ENCODE measurements at places on chromosomes 5 and 9.

- DNase-seq, result no peak
These were observed 12.2 kb upstream of the S1PR3 start for GRCh38 chr9:88979021-88979420.

- no peak for DNase-seq
These were observed 4.5 kb upstream of the CDX1 start for GRCh38 chr5:150162142-150162513.

DNA sequence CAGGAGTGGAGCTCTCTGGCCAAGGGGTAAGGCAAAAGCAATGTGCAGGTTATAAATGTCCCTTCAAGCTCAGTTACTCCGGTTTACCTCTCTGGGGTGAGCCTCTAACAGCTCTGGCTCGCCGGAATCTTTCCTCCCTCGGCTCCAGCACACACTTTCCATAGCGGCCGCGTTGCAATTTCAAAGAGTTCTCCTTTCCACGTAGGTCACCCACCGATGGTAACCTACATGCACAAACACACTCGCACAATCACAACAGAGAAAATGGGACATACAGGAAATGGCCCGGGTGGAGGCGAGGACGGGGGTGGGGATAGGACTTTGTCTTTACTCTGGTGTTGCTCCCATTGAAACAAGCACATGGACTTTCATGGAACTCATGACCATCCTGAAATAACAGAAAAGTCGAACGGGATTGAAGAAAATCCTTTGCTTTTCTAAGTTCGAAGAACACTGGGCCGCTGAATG is 1.2 kb downstream of the LHFPL2 start:
- no peak for DNase-seq

GRCh38 chr9:119967867-119968535 is 598.8 kb upstream of the BRINP1 start:
- no peak for DNase-seq

DNA sequence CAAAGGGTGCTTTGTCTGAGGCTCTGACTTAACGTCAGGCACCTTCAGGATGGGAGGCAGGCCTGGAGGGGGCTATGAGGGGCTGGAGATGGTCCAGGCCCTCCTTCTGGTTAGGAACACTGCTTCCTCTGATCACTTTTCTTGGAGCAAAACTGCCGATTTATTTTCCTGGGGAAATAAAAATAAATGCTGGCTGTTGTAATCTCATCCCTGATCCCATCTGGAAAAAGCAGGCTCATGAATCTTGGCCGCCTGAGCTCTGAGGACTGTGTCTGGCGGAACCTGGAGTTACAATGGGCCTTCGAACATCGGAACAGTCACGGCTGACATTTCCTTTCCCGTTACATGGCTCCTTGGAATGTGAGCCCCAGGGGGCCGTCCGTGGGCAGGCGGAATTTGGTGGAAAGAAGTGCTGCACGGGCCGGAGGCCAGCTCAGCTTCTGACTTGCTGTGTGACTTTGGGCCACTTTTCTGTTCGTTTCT is 157.8 kb downstream of the RGS3 start:
- no peak for DNase-seq

DNA sequence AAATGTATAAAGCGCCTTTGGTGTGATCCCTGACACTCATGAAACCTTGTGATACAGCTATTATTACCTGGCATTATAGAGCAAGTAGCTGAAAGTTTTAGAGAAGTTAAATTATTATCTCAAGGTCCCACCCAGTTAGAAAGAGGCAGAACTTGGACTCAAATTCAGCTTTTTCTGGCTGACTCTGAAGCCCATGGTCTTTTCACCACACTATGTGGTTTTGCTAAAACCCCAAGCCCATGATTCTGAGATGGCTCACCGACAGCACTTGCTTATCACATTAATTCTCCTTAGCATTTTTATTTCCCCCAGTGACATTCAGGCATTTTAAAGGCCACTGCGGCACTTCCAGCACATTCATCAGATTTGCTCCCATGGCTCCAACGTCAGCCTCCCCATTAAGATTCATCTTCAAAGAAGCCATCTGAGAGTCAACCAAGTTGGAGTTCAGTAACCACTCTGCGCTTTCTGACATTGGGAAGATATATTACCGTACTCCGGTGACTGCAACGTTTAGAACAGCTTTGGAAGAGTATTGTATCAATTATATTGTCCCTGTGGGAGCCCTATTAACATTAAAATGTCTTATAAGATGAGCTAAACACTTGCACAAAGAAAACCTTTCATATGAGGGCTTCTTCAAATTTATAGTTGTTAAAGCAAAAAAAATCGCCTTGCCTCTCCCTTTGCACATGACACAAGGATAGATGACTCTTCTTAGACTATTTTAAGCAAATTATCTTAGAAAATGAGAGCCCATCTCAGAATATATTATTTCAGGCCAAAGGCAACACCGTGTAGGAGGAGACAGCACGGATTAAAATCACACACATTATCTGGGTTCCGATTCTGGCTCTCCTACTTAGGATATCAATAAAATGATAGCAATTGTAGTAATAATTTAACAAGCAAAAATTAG is 638.1 kb downstream of the ACTL7B start:
- DNase-seq, result no peak

DNA sequence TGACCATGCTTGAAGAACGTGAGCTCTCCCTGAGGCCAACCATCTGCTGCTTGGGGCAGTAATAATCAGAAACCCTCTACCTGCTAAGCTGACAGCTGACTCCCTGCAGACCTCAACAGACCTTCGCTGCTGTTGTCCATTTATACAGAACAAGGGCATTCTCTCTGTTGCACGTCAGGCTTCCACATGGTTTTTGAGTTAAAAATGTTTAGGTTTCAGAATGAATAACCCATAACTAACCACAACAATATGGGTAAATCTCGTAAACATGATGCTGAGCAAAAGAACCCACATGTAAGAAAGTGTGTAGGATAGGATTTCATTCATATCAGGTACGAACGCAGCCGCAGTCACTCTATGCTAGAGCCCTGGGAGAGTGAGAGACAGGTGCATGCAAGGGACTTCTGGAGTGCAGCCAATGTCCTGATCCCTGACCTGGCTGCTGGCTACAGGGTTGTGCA is 348.5 kb downstream of the MED10 start:
- DNase-seq, result no peak

GRCh38 chr5:68519143-68519542 is 303.6 kb downstream of the PIK3R1 start:
- DNase-seq, result no peak

GRCh38 chr5:157924490-157924889 is 65.5 kb upstream of the CLINT1 start:
- DNase-seq, result no peak

DNA sequence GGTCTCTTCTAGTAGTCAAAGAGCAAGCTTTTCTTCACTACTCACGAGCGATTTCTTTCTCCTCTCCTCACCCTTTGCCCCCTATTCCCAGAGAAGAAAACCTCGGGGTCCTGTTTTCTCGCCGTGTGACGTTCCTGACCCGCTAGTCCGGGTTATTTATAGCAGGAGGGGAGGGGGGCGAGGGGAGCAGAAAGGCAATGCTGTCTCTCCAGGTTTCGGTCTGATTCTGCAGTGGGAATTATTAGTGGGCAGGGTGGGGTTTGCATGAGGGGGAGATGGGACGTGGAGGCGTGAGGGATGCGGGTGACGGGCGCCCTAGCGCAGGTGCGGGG is 847 bp upstream of the GABRB2 start:
- no peak for DNase-seq

DNA sequence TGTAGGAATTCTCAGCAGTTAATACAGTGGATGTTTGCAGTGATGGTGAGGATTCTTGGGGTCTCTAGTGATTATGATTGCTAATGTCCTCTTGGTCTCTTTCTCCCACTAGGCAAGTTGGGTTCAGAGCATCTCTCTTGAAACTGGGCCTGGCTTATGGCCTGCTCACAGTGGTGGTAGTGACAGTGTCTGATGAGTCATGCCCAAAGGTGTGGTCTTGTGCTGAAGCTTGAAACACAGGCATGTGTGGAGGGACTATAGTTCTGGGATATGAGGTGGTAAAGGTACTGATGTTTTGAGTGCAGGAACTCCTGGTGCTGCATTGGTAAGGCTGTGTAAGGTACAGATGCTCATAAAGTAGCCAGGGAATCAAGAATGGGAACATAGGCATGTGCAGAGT is 231.1 kb downstream of the FAM170A start:
- no peak for DNase-seq
